ENCODE measurements at places on chromosomes 5 and 9. TPM values are rescaled to one million over a fixed set of nuclear protein-coding genes. Genes with fewer than 3 reads are reported as not detected.

CCDC192 gene
- total RNA-seq, result not detected

RNF14 gene
- total RNA-seq, result 49.8 TPM

PPP3R2 gene
- total RNA-seq, result not detected

- DNase-seq, result no peak
Measured at GRCh38 chr5:72302171-72302570, 17.9 kb downstream of the MRPS27 start.

GRCh38 chr5:169149317-169149716 lies 151.6 kb downstream of the SLIT3 start:
- DNase-seq, result no peak

- no peak for DNase-seq
Measured at GRCh38 chr9:130414081-130414731, 30.6 kb upstream of the ASS1 start.

GRCh38 chr5:139092741-139093343 lies 105.3 kb downstream of the SIL1 start:
- DNase-seq, result no peak
